CD4-positive, alpha-beta T cell treated with Interleukin-6 for 4 hours (primary cell): ENCODE measurements at places on chromosomes 3 and 15.

- DNase-seq, result no peak
Observed at GRCh38 chr3:9770276-9770812, 597 bp upstream of the CAMK1 start.

DNA sequence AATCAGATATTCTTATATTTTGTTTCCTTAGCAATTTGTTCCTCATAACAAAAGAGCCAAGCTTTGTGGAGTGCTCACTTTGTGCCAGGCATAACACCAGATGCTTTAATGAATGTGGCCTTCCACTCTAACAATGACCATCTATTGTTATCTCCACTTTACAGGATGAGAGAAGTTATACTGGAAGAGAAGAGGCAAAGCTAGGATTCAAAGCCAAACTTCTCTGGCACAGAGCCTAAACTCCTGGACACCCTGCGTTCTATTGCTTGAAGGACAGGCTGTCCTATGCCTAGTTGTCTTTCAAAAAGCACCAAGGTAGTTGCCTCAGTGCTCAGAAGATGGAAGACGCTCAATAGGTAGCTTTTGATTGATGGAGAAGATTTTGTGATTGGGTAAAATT lies 123.2 kb upstream of the FEZF2 start:
- DNase-seq, result no peak

DNA sequence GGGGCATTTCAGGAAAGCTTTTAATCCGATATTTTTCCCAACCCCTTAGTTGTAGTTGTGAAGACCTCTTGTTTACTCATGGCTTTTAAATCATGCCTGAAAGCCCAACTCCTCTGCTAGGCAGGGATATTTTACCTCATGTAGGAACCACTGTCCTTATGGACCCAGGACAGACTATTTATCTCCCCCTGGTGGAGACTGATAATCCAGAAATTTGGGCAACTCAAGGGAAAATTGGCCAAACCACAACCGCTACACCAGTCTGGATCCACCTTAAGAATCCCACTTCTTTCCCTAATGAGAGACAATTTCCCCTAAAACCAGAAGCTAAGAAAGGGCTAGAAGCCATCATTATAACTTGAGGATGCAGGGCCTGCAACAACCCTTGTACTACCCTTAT lies 248.1 kb upstream of the STAC start:
- no peak for DNase-seq

GRCh38 chr3:83946049-83946448 lies 1012.7 kb upstream of the CADM2 start:
- DNase-seq, result no peak

DNA sequence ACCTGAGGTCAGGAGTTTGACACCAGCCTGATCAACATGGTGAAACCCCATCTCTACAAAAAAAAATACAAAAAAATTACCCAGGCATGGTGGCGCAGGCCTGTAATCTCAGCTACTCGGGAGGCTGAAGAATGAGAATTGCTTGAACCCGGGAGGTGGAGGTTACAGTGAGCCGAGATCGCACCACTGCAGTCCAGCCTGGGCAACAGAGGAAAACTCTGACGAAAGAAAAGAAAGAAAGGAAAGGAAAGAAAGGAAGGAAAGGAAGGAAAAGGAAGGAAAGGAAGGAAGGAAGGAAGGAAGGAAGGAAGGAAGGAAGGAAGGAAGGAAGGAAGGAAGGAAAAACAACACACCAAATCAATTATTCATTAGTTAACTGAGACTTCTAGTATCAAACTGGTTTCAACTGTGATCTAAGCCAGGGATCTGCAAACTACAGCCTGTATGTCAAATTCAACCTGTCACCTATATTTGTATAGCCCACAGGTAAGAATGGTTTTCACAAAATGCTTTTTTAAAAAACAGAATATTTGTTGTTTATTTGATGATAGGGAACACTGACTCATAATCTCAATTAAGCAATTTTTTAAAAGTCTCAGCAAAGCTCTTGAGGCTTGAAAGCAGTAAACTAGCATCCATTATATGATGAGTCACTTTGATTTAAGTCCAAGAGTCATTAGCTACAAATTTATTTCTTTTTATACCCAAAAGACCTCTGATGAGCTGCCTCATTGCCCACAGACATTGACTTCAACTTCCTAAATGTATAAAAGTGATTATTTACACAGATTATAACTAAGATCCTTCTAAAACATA lies 127.6 kb downstream of the TBL1XR1 start:
- no peak for DNase-seq

- DNase-seq, result no peak
Observed at GRCh38 chr15:76163457-76164295, 103.9 kb downstream of the TMEM266 start.

GRCh38 chr3:175695251-175695650 lies 836.1 kb downstream of the NAALADL2 start:
- DNase-seq, result no peak

- no peak for DNase-seq
Observed at GRCh38 chr3:41334426-41334825, 135.1 kb downstream of the CTNNB1 start.

DNA sequence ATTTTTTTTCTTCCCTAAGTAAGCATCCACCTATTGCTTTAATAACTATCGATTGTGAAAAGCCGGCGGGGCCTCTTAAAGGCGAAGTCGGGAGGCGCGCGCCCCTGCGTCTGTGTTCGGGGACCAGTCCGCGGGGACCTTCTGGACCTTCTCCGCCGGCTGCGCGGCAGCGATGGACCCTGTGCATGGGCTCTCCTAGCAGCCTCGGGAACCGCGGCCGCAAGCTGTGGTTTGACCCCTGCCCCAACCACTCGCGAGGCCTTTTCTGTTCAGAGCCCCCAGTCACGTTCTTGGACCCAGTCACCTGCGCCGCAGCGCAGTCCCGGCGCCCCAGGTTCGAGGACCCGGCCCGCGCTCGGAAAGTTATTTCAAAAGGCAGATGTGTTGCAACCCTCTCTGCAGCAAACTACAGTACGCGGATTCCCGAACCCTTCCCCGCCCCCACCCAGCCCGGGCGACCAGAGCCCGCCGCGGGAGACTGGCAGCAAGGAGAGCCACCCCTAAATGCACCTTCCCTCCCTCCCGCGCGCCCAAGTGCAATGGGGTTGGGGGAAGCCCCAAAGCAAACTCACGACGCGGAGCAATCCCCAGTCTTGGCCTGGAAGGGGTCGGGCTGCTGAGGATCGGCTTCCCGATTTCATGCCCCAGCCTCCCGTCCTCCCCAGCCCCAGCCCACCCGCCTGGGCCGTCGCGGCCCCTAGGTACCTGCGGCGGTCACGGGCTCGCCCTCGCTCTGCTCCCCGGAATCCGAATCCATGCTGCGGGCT lies 684 bp downstream of the TNFAIP8L3 start:
- no peak for DNase-seq

- DNase-seq, result no peak
Observed at GRCh38 chr3:63588895-63589294, 63.6 kb upstream of the SNTN start.

DNA sequence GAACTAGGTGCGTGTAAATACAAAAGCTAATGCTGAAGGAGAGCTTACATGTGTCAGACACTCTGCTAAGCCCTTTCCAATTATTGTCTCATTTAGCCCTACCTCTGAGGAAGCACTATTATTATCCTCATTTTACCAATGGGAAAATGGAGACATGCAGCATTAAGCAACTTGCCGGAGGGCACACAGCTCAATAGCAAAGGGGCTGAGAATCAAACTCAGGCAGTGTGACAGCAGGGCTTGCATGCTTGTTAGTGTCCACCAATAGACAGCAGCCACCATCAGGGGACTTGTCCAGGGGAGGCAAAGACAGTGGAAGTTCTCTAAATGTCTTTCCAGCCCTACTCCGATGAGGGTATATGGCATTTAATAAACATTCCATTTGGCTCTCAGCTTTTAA lies 548.6 kb downstream of the MAGI1 start:
- DNase-seq, result no peak

- no peak for DNase-seq
Observed at GRCh38 chr3:47567149-47567548, 11.5 kb downstream of the CSPG5 start.

- DNase-seq, result no peak
Observed at GRCh38 chr3:39013289-39013688, 38.5 kb downstream of the SCN11A start.

DNA sequence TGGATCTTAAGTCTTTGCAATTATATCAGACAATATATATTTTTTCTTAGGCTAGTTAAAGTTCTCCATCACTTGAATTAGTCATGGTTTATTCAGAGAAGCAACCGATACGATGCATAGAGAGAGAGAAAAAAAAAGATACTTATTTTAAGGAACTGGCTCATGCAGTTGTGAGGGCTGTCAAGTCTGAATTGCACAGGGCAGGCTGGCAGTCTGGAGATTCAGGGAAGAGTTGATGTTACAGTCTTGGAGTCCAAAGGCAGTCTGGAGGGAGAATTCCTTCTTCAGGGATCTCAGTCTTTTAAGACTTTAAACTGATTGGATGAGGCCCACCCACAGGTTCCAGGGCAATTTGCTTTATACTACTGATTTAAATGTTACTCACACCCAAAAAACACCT lies 412.6 kb downstream of the IL5RA start:
- DNase-seq, result no peak

GRCh38 chr3:36542186-36542585 lies 161.9 kb downstream of the STAC start:
- DNase-seq, result no peak
